ENCODE measurements at places on chromosomes 12 and 14. TPM values are rescaled to one million over a fixed set of nuclear protein-coding genes. Genes with fewer than 3 reads are reported as not detected.

GRCh38 chr12:109626378-109627115 lies 53.0 kb downstream of the MVK start:
- no peak for DNase-seq

GRCh38 chr14:30958555-30959407 lies 66.7 kb upstream of the AP4S1 start:
- DNase-seq = no peak

GRCh38 chr14:26180221-26180620 lies 417.6 kb downstream of the NOVA1 start:
- DNase-seq = no peak

GRCh38 chr12:28938581-28939235 lies 210.4 kb upstream of the FAR2 start:
- DNase-seq = no peak

DNA sequence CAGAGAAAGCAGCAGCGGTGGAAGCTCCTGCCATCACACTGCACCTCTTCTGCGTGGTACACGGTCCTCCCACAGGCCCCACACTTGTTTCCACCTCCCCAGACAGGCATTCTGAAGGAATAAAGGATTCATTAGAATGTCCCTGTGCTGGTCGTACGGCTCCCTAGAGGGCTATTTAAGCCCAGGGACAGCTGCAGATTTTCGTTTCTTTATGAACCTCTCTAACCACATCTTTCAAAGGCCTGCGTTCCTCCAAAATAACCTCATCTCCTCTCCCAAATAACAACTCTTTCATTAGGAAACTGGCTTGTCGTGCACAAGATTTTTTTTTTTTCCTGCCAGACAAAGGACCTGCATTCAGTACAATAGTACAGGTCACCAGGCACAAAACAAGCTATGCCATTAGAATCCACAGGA lies 12.7 kb downstream of the CSRP2 start:
- no peak for DNase-seq

DNA sequence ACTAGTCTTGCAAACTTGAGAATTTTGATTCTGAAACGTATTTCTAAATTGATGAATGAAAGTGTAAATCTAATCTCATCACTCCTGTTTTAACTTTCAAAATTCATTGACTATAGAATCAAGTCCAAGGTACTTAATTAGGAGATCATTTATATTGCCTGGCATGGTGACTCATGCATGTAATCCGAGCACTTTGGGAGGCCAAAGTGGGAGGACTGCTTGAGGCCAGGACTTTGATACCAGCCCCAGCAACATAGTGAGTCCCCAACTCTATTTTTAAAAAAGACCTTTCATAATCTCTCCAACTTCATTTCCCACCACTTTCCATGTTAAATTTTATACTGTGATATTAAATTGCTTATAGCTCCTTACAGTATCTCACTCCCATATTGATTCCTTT lies 3.0 kb upstream of the MIPOL1 start:
- DNase-seq = no peak

- DNase-seq = peak; percentile 62
Observed at GRCh38 chr14:103520657-103521437, 1.8 kb downstream of the CKB start.

DNA sequence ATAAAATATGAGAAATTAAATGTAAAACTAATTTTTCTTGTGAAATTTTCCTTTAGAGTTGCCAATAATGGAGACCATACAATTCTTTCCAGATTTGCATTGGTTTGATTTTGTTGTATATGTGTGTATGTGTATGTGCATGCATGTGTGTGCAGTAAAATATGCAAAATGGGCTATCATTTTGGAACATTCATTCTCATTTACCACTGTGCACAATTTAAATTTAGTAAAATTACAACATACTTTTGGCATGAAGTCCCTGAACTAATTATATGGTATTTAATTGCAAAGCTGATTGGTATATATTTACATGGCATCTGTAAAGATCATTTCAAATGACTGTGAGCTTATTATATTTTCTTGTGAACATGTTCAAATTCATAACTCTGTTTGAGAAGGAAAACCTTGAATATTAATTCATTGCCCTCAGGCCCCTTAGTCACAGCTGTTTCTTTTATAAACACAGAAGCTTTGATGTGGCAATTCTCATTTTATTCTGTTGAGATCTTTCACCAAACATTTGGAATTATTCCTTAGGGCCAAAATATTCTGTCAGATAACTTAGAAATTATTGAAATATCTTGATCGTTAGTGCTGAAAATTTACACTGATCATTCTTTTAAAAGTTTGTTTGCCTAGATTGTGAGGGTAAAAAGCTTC lies 17.6 kb downstream of the KERA start:
- DNase-seq = no peak

DNA sequence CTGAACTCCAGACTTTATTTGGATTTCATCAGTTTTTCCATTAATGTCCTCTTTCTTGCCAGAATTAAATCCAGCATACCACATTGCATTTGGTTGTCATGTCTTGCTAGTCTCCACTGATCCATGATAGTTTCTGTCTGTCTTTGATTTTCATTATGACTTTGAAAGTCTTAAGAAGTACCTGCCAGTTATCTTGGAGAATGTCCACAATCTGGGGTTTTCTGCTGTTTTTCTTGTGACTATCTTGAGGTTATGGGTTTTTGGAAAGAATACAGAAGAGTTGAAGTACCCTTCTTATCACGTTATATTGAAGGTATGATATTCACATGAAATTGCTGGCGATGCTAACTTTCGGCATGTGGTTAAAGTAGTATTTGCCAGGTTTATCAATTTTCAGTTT lies 282.3 kb upstream of the PRICKLE1 start:
- no peak for DNase-seq

DNA sequence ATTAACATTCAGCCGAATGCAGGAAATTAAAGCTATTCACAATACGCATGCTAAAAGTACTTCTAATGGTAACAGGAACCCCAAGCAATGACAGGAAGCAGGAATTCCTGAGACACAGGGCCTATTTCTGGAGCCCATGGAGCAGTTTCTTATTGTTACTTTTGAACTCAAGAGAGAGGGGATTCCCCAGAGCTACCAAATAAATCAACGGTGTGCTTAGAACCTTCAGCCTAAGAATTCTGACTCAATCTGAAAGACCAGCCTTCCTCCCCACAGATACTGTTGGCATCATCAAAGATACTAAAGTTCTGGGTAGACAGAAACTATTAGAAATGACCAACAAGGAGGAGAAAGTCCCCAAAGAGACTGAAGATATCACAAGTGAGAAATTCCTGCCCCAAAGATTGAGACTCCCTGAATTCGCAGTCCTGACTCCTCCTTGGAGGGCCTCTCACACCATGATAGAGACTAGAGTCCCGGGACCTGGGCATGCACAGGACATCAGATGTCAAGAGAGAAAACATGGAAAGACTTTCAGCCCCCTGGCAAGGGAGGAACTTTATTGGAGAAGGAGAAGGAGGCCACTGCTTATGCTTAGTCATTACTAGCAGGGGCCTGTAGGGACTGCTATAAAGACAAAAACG lies 32.7 kb downstream of the RTRAF start:
- no peak for DNase-seq

GRCh38 chr12:68536885-68537485 lies 73.7 kb upstream of the RAP1B start:
- no peak for DNase-seq

- DNase-seq = no peak
Observed at GRCh38 chr14:89374908-89375307, 42.1 kb downstream of the FOXN3 start.

DNA sequence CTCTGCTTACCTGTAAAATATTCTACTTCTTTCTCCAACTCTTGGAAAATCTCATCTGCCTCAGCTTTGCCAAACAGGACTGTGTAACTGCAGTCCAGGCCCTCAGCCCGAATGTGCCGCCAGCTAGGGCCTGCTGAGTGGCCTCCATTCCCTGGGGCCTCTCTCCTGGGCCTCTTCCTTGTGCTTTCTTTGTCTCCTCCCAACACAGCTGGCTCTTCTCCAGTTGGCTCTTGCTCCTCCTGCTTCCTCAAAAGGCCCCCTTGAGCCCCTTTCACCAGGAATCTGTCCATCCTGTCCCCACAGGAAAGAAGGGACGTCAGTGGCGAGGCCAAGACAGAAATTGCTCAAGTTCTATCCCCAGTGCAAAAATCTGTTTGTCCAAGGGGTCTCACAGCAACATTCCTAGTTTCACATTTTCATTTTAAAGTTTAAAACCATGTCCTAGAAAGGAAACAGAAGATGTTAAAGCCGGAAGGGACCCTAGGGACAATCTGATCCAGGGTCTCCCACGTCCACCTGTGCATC lies 713 bp downstream of the ALKBH2 start:
- no peak for DNase-seq

GRCh38 chr12:114701104-114701414 lies 17.1 kb upstream of the TBX3 start:
- no peak for DNase-seq

GRCh38 chr12:10749700-10750384 lies 26.7 kb upstream of the YBX3 start:
- DNase-seq = peak; percentile 71

GRCh38 chr12:57758552-57759359 lies 3.9 kb downstream of the MARCHF9 start:
- no peak for DNase-seq

DNA sequence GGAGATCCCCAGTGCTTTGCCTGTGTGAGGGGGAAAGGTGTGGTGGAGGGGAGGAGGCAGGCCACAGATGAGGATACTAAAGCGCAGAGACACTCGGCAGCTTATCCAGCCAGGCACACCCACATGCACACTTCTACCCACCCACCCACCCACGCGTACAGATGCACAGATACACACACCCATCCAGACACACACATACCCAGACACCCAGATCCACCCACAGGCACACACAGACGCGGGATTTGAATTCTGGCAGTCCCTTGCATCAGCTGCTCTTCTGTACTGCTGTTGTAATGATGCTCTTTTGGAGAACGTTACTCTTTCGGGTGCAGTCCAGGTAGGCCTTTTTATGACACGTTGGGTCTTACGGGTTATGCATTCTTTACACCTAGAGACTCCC lies 55.7 kb upstream of the RD3L start:
- DNase-seq = no peak

DNA sequence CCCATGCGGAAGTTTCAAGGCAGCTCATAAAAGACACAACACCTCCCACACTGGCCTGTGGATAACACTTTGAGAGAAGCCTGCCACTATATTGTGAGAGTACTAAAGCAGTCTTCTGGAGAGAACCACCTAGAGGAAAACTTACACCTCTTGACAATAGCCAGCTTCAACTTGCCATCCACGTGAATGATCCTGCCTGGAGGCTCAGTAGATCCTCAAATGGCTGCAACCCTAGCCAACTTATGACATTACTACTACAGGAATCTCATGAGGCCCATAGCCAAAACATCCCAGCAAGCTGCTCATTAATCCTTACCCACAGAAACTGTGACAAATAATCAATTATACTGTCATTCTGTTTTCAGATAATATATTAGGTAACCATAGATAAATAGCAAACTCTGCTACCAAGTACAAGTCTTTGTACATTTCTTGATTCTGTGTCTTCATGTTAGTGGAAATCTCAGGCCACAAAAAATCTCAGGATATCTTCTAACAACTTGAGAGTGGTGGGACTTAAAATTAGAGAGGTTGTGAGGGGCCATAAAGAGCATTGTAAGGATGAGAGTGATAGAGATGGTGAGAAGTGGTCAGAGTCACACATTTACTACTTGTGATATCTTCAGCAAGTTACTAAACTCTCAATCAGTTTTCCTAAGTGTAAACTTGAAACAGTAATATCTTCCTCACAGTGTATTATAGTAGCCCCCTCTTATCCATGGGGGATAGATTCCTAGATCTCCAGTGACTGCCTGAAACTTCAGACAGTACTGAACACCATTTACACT lies 368.0 kb downstream of the C12orf50 start:
- no peak for DNase-seq

- DNase-seq = no peak
Observed at GRCh38 chr12:25775968-25776367, 182.5 kb upstream of the RASSF8 start.

DNA sequence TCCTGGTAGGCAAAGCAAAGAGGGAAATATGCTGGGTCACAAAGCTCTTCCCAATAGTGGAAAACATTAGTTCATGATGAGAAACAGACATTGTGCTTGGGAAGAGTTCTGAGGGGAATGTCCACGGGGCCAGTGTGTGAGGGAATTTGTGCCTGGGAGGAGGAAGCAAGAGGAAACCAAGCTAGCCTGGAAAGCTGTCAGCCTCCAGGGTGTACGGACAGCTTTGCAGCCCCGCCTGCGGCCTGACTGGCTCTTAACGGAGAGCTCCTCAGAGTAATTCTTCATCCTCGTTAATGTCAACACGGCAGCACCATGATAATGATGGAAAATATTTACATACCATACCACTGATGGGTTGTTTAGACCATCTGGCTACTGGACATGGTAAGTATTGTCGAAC lies 32.4 kb downstream of the PITPNM2 start:
- DNase-seq = no peak

DNA sequence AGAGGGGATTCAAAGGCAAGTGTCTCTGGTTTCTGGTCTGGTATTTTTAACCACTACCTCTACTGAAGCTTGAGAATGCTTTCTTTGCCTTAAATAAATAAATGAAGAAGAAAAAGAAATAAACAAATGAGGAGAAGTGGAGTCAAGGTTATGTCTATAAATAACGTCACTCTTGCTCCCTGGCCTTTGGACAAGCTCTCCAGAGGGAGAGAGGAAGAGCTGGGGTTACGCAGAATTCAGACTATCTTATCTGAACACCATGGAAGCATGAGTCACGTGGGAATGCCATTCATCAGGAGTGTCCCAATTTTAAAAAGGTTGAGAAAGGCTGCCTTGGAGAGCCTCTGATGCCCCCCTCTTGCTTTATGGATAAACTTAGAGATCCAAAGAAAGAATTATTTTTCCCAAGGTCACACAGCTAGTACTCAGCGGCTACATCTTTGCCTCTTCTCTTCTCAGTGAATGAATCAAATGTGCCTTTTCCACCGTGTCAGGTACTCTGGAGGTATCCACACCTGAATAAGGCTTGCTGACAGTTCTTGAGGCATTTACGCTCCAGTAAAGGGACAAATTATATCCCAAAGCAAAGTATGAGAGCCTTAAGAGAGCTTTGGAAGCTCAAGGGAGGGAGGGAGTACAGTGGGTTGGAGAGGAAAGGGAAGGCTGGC lies 12.9 kb upstream of the MSI1 start:
- no peak for DNase-seq

GRCh38 chr12:65449400-65449799 lies 170.9 kb downstream of the MSRB3 start:
- no peak for DNase-seq

GRCh38 chr12:117699118-117699517 lies 269.7 kb downstream of the KSR2 start:
- DNase-seq = no peak

GRCh38 chr14:32004300-32004699 lies 72.8 kb upstream of the ARHGAP5 start:
- DNase-seq = no peak

GRCh38 chr12:8603856-8604255 lies 8.8 kb downstream of the AICDA start:
- DNase-seq = no peak

- DNase-seq = no peak
Observed at GRCh38 chr12:122460641-122461040, 38.2 kb upstream of the CLIP1 start.

The RNF34 gene
- 44.7 TPM for total RNA-seq

The FKBP3 gene
- 31.5 TPM for total RNA-seq

The LRIG3 gene
- total RNA-seq = 62.3 TPM

The CCDC198 gene
- total RNA-seq = 1.5 TPM

The AICDA gene
- not detected for total RNA-seq

The WNT5B gene
- total RNA-seq = 11.7 TPM

The CCDC177 gene
- not detected for total RNA-seq

The AQP5 gene
- not detected for total RNA-seq

The PDZRN4 gene
- total RNA-seq = 177 TPM

The GARIN6 gene
- total RNA-seq = not detected

The BCL7A gene
- total RNA-seq = 6.5 TPM

The ZDHHC22 gene
- total RNA-seq = not detected
